ENCODE measurements at places on chromosomes 5 and 9. TPM values are rescaled to one million over a fixed set of nuclear protein-coding genes. Genes with fewer than 3 reads are reported as not detected.

- no peak for DNase-seq
Observed at GRCh38 chr5:147763791-147764525, 18.6 kb downstream of the JAKMIP2 start.

DNA sequence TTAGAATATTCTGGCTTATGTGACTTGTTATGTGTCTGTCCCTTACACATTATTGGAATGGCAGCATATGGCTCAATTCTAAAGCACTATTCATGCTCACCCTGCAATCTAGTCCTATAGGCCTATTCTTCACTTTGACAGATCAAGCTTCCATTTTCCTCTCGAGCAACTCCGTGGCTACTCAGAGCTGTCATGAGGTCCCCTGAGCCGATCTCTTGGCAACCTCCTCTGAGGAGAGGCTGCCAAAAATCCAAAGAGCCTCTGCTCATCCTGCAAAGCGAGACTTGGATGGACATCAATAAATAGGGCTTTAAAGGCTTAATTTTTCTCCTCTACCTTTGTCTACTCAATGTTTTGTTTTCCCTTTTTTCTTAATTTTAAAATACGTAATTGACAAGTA is 163.8 kb downstream of the GABRB2 start:
- DNase-seq, result no peak

GRCh38 chr9:78030296-78030552 is 1.4 kb downstream of the GNAQ start:
- no peak for DNase-seq

- no peak for DNase-seq
Observed at GRCh38 chr9:96513622-96514021, 63.7 kb downstream of the HABP4 start.

- DNase-seq, result peak; percentile 55
Observed at GRCh38 chr9:131008909-131009618, at the start of gene LAMC3. Gene LAMC3, plus strand, starts transcription at chr9:131009174. Its CDS starts 41 bp downstream, at chr9:131009215.

AGGF1 gene
- total RNA-seq, result 32.6 TPM

GRCh38 chr5:79025054-79025472 is 40.0 kb upstream of the ARSB start:
- peak; percentile 16 for DNase-seq

DNA sequence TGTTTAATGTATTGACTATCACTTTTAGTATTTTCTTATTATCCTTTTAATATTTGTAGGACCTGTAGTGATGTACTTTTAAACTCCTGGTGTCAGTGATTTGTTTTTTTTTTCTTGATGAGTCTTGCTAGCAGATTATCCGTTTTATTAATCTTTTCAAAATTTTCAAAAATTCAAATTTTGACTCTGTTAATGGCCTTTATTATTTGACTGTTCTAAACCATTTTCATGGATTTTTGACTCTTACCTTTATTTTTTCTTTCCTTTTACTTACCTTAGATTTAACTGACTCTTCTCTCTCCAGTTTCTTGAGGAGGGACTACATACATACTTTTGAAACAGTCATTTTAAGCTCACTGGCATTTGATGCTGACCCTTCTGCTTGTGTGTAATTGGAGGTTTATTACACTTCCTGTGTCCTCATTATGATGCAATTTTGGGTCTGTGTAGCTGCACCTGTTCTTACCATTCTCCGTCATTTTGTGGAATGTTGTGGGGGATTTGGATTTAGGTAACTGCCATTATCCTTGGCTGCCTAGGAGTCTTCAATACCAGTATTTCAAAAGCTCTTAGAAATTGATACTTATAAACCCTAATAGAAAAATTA is 32.0 kb upstream of the EXOC3 start:
- no peak for DNase-seq

HSD17B3 gene
- total RNA-seq, result not detected

- no peak for DNase-seq
Observed at GRCh38 chr5:144779368-144779767, 608.7 kb downstream of the KCTD16 start.

- no peak for DNase-seq
Observed at GRCh38 chr5:148732692-148733091, 78.4 kb upstream of the HTR4 start.

- no peak for DNase-seq
Observed at GRCh38 chr5:80260461-80260860, 4.6 kb upstream of the SERINC5 start.

RHOBTB3 gene
- 312 TPM for total RNA-seq

AGXT2 gene
- total RNA-seq, result not detected

- no peak for DNase-seq
Observed at GRCh38 chr5:17854901-17855300, 220.6 kb downstream of the TAF11L14 start.

DNA sequence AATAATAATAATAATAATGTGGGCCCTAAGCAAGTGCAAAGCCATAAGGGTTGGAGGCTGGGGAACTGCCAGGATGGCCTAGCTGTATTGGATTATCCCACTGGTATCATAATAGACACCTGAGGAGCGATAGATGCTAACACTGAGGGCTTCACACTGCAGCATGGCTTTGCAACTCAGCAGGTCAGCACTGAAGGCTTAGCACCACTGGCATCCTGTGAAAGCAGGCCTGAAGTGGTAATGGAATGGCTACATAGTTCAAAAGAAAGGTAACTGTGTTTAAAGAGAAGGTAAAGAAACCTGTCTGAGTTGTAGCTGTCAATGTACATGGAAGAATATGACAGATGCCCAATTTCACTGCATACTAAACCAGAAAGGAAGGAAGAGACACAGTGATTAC is 359.0 kb downstream of the OSTF1 start:
- no peak for DNase-seq

DNA sequence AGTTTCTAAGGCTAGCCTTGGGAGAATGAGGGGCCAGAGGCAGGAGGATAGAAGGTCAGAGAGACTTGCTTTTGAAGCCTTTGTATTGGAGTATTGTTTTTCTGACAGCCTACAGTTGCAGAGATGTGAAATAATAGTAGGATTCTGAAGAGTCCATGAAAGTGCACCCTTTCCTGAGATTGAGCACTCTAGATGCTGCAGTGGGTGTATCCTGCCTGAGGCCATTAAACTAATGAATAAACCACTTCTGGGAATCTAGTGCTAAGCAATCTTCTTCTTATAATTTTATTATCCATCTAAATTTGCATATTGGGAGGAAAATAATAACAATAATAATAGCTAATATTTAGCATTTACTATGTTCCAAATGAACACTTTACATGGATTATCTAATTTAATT is 19.3 kb upstream of the NNT start:
- no peak for DNase-seq

COL23A1 gene
- 0.82 TPM for total RNA-seq

DNA sequence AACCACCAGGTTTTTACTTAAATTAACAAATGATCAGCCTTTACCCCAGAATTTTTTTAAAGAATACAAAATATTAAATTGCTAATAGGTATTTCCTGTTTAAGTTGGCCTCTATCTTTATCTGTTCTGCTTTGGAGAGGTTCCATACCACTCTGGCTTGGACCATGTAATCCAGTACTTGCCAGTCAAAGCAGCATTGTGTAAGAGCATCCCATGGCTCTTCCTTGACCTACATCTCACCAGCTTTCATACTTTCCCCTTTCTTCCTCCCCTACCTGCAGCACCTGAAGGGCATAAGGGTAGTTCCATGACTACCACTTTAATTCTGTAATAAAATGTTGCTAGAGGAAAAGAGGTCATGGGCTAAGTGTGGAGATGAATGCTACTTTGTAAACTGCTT is 140.8 kb upstream of the MTAP start:
- no peak for DNase-seq

CER1 gene
- not detected for total RNA-seq

DNA sequence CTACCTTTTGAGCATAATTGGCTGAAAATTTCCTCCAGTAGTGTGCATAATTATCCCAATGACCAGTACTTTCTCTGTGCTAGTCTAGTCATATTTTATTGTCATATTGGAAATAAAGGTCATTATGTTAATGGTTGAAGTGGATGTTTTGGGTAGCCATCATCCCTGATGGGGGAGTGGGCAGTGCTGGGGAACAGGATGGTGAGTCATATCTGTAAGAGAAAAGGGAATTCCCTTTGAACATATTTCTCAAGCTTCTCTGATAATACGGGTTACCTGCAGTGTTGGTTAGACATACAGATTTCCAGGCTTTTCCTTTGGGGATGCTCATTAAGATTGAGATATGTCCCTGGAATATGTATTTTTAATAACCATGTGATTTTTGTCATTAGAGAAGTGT is 33.3 kb upstream of the SPATA31D4 start:
- DNase-seq, result no peak

GRCh38 chr5:43947935-43948334 is 345.0 kb downstream of the NNT start:
- DNase-seq, result no peak

GRCh38 chr5:75512383-75513074 is 838 bp downstream of the POLK start:
- no peak for DNase-seq

ARSI gene
- total RNA-seq, result 0.41 TPM

C5orf58 gene
- total RNA-seq, result not detected

Data from frontal cortex (tissue), 4 donors.